ENCODE measurements at places on chromosomes 11 and 22.

DNA sequence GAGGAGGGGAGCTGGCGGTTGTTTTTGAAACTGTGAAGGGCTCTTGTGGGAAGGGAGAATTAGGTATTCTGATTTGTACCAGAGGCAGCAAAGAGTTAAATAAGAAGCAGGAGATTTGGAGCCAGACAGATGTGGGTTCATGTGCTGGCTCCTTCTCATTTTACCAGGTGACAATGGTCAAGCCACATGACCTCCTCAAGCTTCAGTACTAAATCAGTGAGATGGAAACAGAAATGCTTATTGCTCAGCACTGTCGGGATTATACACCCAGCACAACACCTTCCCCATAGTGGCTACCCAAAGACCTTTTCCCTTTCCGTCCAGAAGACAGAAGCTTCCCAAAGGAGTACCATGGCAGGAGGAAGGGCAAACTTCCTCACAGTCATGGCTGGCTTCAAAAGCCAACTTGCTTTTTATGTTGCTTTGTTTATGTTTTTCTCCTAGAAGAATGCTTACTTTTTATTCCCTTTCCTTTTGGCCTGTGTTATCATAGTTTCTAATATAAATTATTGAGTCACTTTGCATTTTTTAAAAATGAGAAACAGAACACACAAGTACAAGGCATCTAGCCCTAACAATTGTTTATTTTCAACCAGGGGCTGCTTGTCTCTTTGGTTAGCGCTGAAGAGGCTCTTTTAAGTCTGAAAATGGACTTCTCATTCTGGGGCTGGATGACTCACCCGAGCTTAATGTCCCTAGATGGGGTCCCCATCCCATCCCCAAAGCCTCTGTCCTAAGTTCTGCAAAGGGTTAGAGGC lies 181.5 kb upstream of the ZBED5 start:
- no peak for DNase-seq

DNA sequence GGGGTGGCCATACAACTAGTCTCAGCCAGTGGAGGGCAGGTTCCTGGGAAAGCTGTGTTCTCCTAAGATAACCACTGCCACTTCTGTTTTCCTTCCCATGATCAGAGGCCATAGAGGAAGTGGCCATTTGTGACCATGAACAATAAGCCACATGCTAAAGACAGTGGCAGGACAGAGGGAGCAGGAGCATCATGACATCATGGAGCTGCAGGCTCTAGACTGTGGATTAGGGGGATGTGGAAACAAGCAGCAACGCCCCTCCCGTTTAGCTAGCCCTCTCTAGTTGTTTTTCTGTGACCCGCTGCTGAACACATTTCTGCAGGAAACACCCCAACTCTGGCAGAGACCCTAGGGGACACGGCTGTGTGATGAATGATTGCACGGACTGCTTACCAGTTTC lies 195.0 kb upstream of the NECTIN1 start:
- DNase-seq = no peak

DNA sequence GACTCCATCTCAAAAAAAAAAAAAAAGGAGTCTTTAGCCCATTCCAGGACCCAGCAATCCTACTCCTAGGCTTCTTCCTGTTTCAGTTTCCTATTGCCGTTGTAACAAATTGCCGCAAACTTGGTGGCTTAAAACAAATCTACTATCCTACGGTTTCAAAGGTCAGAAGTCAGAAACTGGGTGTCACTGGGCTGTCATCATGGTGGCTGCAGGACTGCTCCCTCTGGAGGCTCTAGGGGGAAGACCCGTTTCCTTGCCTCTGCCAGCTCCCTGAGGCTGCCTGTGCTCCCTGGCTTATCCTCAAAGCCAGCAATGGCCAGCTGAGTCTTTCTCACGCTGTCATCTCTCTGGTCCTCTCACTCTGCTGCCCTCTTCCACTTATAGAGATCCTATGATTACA lies 8.7 kb upstream of the DAGLA start:
- no peak for DNase-seq

GRCh38 chr11:134370526-134371435 lies 39.0 kb downstream of the GLB1L2 start:
- no peak for DNase-seq

- no peak for DNase-seq
Observed at GRCh38 chr22:43825651-43826050, 13.5 kb upstream of the EFCAB6 start.

DNA sequence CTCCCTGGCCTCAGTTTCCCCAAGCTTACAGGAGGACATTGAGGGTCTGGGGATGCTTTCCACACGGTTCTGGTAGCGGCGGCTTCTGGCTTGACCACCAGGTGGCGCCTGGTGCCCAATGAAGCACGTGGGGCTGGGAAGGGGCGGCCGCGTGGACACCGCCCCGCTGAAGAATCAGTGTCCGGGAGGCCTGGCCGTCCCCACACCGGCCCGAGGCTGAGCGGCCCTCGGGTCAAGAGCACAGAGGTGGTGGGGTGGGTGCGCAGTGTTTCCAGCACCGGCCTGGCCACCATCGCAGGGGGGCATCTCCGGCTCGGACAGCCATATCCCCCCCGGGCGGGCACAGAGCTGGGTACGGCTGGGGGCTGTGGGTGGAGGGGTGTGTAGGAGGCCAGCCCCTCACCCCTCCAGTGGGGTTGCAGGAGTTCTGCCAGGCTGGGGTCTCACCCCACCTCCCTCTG lies 27.8 kb upstream of the PPARA start:
- DNase-seq = peak; percentile 54

- DNase-seq = no peak
Observed at GRCh38 chr11:115930291-115930690, 426.1 kb upstream of the CADM1 start.

DNA sequence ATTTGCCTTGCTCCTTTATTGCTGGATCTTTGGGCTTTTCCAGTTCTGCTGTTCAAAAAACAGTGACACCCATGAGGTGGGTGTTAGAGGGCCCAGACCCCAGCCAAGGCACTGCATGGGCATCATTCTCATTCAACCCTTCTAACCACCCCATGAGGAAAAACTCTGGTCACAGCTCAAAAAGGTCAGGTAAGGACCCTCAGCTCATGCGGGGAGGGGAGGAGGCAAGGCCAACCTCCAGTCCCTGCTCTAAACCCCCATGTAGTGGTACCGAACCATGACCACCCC lies 7.4 kb downstream of the GNB1L start:
- no peak for DNase-seq

DNA sequence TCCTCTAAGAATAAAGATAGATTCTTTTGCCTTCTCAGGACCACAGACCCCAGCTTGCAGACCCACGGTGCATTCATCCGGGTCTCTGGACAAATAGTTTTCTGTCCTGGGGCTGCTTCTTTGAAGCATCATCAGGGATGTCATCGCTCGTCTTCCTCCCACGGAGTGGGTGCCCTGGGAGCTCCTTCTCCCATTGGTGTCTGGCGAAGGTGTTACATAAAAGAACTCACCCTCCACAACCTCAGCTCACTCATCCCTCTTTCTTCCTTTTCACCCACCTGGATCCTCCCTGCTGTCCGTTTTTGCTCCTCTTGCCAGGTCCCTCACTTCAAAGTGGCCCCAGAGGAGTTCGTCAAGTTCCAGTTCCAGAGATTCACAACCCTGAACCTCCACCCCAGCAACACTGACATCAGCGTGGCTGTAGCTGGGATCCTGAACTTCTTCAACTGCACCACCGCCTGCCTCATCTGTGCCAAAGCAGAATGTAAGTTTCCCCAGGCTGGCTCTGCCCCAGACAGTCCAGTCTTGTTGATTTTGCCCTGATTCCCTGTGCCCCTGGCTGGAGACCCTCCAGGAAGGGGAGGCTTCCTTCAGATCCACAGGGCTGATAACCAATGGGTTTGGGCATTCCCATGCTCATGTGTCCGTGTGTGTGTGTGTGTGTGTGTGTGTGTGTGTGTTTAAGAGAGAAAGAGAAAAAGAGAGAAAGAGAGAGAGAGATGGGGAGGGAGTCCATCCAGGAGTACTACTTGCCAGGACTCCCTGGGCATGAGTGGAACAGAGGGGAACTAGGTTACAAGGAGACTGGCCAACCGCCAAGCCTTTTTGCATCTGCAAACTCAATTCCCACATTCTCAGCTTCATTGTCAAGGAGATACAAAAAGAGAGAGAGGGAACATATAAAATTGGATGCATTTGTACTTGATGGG lies 204.2 kb upstream of the TBCEL start:
- no peak for DNase-seq

GRCh38 chr22:24391836-24392217 lies 35.6 kb upstream of the ADORA2A start:
- no peak for DNase-seq

GRCh38 chr11:87006035-87006434 lies 31.7 kb upstream of the TMEM135 start:
- DNase-seq = no peak

- no peak for DNase-seq
Observed at GRCh38 chr11:11441516-11441915, 88.5 kb upstream of the CSNK2A3 start.

GRCh38 chr11:11082646-11083045 lies 224.8 kb upstream of the ZBED5 start:
- no peak for DNase-seq

DNA sequence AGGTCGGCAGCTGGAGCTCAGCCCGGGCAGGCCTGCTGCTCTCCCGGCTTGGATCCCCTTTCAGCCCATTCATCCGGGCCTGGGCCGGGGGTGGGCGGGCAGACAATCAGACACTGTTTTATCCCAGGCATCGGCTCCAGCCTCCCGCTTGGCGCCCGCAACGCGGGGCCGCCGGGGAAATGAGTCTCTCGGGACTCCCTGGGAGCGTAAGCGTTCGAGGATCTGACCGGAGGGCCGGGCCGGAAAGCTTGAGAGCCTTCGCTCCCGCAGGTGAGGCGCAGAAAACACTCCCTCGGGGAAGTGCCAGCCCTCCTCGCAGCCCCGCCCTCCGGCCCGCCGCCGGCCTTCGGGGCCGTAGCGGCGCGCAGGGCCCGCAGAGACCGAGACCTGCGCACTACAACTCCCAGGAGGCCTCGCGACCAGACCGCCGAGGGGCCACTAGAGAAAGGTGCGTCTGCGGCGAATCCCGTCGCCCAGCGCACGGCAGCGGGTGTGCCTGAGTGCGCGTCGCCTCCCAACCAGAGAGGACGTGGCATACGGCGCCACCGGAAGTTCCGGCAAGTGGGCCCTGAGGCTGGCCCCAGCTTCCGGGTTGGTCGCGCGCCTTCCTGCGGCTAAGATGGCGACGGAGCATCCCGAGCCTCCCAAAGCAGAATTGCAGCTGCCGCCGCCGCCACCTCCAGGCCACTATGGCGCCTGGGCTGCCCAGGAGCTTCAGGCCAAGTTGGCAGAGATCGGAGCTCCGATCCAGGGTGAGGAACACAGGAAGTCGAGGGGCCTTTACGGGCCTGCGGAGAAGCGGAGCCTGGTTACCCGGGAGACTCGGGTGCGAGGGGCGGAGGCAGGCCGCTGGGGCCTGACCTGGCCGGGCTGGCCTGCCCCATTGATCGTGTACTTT lies at the start of gene SF3B2:
TSS of gene SF3B2 (plus strand) at position 599 of the 898 bp plus-strand sequence. CDS start at position 620, 21 bp downstream.
- DNase-seq = peak; percentile 96

DNA sequence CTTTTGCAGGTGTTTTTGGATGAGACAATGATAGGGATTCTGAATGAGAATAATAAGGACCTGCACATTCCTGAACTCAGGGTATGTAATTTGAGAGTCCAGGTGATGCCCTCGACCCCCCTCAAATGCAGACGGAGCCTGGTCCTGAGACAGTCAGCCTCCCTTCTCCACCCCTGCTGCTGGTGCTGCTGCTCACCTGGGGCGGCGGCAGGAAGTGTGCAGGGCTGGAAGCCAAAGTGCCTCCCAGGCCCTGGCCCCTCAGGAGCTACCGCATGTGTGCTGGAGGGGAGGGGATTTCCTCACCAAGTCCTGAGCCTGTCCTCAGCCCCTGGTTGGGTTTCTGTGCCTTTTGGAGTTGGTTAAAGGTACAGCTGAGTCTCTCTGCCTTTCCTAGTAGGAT lies 19.0 kb upstream of the GLB1L2 start:
- no peak for DNase-seq

DNA sequence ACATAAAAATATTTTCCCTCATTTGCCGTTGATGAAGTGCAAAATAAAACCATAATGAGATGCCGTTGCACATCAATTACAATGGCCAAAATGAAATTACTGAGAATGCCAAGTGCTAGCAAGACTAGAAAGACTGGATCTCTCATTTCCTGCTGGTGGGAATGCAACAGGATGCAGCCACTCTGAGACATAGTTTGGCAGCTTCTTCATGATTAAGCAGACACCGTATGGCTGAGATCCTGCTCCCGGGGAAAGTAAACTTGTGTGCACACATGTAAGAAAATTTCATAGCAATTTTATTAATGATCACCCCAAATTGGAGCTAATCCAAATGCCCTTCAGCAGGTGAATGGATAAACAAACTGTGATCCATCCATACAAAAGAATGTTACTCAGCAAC lies 1013.2 kb downstream of the TBC1D22A start:
- no peak for DNase-seq

DNA sequence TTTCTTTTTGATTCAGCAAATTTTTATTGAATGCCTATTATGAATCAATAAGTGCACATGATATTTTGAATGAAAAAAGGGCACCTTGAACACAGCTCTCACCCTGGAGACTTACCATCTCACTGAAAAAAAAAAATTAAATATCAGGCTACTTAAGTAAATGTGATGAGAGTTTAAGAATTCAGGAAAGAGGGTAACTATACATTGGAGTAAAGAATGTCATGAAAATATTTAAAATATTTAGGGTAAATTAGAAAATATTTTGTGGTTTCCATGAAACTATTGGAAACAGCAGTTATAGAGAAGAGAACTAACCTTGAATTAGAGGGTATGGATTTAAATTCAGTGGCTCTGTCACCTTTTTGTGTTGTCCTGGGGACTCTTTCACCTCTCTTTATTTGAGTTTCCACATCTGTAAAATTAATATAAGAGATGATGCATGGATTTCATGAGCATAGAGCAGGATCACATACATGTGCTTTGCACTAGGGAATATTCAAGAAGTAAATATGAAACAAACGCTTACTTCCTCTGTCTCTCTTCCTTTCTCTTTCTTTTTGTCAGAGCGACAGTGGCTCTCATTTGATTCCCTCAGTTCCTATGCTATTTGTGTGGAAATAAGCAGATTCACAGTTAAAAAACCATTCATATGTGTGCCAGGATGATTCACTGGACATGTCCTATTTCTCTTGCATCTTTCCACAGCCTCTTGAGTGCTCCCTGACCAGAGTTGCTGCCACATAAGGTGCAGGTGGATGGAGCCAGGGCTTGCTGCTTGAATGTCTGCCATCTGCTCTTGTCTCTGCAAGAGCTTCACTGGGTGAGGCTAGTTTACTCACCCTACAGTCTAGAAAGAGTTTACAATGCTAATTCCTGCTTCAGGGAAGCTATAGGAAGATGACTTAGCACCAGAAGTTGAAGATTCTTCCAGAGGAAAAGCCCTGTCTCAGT lies 533.1 kb downstream of the ETS1 start:
- no peak for DNase-seq

- no peak for DNase-seq
Observed at GRCh38 chr11:96051820-96052219, 127.9 kb upstream of the MTMR2 start.
